CD4-positive, alpha-beta T cell treated with Interleukin-4 for 1 hour (primary cell): ENCODE measurements at places on chromosomes 4 and X.
A peak's percentile ranks its signal among the peaks of the same experiment; 100 is the strongest.

- DNase-seq: no peak
These were observed 96.5 kb downstream of the PDGFC start for GRCh38 chr4:156875055-156875454.

- no peak for DNase-seq
These were observed 214.8 kb downstream of the SLC4A4 start for GRCh38 chr4:71553605-71554004.

DNA sequence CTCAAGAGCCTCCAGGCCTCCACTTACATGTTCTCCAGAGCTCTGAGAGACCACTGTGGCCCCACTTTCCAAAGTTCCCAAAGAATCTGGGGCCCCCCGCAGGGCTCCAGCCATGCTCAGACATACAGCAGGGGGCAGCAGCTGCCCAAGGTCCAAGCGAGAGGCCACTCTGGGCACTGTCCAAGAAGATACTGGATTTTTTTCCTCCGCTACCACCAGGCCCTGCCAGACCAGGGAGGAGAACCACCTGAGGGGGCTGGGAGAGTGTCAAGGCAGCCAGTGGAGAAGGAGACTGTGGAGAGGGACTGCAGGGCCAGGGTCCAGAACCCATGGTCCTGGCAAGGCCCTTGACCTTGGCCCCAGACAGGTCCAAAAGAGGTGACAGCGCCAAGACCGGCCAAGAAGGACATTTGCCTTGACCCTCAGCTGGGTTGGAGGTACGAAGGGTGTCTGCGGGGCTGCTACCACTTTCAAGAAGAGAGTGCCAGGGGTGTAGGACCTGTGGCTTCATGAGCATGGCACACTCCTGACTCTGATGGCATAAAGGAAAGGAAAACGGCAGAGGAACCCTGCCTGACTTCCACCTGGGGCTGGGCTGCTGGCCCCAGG lies 5.3 kb downstream of the EMD start:
- DNase-seq: no peak

DNA sequence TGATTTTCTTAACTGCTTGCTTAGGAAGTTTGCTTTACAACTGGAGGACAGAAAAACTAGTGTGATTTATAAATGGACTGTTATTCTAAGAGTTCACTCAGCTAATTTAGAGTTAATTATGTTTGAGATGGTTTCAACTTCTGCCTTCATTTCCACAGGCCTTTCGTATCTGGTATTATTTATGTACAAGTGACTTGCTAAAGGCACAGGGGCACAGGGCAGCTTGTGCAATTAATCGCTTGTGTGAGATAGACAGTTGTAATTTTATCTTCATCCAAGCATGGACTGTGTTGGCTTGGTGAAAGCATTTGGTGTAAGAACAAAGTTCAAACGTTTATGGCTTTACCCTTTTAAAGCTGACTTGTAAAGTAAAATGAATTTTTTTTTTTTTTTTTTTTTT lies 38.3 kb downstream of the GPAT3 start:
- DNase-seq: no peak

DNA sequence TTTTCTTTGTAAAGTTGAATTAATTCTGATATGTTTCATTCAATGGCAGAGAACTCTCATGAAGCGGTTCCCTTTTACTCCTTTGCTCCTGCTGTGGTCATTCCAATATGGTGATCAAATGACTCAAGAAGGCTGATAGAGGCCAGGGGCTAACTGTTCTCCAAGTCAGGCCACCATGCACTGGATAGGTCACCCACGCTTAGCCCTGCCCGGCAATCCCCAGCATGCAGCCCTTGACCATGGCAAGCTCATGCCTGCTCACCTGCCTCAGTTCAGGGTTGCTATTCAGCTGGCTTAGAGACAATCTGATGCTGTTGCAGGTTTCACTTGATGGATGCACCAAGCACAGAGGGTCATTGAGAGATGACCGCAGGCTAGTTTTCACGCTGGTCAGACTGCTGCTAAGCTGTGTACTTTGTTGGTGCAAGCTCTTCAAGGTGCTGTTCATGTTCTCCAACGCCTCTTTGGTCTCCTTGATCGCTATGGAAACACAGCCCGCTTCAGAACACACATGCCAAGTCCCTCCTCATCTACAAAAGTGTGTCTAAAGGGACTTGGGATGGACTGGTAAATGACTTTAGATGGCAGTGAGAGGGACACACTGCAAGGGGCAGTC lies 55.2 kb upstream of the FGFBP2 start:
- no peak for DNase-seq

DNA sequence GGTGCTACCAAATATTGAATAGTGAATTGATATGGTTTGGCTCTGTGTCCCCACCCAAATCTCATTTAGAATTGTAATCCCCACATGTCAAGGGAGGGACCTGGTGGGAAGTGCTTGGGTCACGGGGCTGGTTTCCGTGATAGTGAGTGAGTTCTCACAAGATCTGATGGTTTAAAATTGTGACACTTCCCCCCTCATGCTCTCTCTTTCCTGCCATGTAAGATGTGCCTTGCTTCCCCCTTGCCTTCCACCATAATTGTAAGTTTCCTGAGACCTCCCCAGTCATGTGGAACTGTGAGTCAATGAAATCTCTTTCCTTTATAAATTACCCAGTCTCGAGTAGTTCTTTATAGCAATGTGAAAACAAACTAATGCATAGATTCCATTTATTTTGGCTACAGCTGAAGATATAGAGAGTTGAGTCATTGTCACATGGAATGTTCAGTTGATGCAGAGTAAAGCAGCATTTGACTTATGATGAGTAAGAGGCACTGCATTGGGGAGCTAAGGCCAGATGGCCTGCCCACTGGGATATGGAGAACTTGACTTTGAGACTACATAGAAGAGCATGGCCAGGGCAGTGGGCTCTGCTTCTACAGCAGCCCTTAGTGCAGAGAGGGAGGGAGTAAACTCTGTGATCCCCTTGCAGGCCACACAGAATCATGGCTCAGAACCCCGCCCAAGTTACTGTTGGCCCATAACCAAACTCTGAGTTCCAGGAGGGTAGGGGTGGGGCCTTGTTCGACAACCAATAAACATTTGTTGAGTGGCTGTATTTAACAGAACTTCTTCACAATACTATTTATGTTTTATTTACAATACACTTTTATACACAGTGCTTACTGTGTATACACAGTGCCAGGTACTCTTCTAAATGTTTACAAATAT lies 34.2 kb downstream of the RAI2 start:
- no peak for DNase-seq

DNA sequence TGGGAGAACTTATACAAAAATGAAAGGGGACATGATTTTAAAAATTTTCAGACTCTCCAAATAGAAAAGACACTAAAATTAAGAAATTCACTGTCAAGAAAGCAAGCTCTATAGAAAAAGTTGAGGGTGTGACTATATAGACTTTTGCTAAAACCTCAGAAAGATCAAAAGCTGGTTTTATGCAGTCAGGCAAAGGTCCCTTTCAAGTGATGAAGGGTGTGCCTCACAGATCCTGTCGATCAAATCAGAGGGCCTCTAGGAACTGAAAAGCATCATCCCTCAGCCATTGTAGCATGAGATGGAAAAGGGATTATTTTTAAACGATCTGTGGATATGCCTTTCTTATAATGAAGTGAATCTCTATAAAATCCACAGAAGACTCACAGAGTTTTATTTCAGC lies 116.5 kb downstream of the FAM13A start:
- DNase-seq: peak; percentile 40
